ENCODE measurements at places on chromosomes 7 and 10.

DNA sequence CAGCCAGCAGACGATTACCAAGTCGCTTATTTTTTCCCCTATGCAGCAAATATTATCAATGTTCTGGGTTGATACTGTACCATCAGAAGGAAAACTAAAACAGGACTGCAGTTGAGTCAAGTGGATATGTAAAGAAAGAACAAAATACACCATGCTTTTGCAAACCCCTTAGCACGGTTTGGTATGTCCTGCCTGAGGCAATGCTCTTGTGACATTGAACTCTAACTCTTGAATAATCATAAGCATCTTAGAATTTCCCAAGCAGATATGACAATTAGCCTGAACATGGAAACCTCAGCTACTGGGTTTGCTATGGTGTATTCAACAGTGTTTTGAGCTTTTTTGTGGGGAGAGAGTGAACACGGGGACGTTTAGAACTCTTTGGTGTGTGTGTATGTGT lies 107.4 kb downstream of the ETV1 start:
- no peak for DNase-seq

- DNase-seq, result no peak
Measured at GRCh38 chr10:101358706-101359300, 4.8 kb downstream of the BTRC start.

- no peak for DNase-seq
Measured at GRCh38 chr7:54426406-54426805, 115.8 kb upstream of the VSTM2A start.

- DNase-seq, result no peak
Measured at GRCh38 chr10:132962623-132963429, 20.5 kb upstream of the CFAP46 start.

DNA sequence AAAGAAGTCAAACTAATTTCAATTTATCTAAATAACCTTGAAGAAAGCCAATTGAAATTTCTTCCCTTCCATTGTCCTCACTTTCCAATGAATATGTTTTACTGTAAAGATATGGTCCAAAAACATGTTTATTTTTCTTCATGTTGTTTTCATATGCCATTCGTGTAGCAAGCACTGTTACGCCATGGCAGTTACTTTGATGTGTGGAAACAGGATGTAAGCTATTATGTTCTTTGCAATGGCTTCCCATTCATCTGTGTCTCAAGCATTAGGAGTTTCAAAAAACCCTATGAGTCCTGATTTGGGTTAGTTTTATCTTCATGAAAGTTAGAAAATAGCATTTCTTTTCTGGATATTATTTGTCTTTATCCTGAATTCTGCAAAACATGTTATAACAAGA lies 31.0 kb downstream of the GPR141 start:
- no peak for DNase-seq

DNA sequence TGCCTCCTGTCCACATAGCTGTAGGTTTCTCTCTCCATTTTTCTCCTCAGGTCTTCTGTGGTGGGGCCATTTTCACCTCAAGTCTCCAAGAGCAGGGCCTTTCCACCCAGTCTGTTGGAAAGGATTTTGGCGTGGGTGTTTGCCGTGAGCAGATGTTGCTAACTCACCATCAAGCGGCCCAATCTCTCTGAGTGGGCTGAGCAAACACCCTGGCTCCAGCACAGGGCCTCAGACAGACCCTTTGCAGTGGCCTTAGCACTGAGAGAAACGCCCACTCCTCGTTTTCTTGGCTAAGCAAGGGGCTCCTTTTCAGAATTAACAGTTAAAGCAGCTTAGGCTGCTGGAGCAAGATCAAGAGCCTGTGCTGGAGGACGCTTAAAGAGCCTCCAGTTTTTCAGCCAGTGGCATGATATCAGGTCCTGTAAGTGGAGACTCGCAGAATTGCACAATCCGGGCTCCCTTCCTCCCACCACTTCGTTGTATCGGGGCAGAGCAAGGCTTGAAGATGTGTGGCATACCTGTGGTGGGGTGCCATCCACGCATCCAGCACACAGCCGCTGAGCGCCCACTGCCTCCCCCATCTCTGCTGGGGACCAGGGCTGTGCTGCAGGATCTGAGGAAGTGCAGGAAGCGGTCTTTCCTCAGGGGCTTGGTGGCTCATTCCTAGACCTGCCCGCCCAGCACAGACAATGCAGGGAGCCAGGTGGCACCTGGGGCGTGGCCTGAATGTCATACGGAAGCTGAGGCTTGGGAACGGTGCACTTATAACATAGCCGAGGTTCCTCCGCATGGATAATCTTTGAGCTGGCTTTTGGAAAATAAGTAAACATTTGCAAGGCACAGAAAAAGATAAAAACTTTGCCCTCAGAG lies 142.7 kb downstream of the ADARB2 start:
- DNase-seq, result no peak

DNA sequence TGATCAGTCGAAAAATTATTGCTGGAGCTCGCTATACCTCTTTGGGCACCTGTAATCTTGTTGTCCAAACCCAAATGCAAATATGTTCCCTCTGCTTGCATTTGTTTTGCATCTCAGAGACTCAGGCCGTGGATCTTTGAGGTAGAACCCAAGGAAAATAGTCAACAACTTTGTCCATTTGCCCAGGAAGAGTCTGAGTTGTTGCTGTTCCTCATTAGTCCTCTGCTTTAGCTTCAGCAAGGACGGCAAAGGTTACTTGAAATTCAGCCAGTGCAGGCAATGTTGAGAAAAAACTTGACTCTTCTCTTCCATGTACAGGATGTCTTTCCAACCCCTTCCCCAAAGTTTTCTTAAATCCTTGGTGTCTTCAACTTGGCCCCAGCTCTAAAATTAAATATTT lies 45.8 kb downstream of the PDK4 start:
- no peak for DNase-seq

GRCh38 chr7:26792576-26792975 lies 71.8 kb downstream of the SKAP2 start:
- DNase-seq, result no peak

- DNase-seq, result no peak
Measured at GRCh38 chr7:94683066-94683465, 27.1 kb upstream of the SGCE start.

DNA sequence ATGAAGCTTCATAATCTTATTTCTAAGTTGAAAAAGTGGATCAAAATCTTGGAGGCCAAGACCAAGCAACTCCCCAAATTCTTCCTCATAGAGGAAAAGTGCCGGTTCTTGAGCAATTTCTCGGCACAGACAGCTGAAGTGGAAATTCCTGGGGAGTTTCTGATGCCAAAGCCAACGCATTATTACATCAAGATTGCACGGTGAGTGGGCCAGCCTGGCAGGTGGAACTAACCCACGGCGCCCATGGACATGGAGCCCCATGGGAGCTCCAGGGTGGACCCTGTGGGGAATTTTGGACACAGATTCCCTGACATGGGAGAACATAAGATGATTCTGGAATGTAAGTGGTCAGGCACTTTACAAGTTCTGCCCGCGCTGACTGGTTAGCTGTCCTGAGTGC lies 125.9 kb downstream of the TRRAP start:
- no peak for DNase-seq

GRCh38 chr10:52019077-52019555 lies 295.0 kb upstream of the DKK1 start:
- no peak for DNase-seq

DNA sequence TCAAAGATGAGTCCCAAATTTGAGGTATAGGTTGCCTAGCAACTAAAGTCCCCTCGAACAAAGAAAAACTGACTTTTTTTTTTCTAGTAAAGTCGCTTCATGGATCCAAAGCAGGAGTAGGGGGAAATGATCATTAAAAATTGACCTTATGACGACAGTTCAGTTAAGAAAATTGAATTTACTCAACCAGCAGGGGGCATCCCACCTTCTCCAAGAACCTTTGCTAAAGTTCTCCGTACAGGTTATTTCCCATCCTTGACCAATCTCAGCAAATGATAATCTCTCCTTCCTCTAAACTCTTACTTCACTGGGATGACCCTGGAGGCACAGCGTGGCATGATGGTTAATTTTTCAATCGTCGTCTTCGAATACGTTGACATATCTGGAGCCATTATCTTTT lies 228.3 kb downstream of the CALN1 start:
- no peak for DNase-seq

DNA sequence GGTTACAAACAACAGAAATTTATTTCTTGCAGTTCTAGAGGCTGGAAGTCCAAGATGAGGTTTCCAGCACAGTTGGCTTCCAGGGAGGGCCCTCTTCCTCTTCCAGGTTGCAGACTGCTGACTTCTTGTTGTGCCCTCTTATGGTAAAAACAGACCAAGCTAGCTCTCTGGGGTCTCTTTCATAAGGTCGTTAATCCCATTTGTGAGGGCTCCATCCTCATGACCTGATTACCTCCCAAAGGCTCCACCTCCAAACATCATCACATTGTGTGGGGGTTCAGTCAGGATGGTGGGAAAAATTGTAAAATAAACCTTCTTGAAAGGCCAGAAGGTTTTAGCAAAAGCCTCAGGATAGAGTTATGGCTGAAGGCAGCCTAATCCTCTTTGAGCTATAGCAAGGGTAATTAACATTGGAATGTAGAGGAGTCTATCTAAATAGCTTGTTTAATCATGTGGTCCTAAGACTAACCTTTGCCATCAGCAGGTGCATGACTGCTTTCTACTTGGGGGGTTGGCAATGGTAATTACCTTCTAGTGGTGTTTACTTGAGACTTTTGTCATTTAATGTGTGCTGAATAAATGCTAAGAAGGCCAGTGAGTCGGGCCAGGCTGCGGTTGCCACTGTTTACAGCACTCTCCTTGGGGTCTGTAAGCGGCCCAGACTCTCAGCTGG lies 80.8 kb downstream of the PPP1R17 start:
- no peak for DNase-seq

Measured in CD4-positive, alpha-beta T cell treated with Interleukin-21 for 1 hour (primary cell).